ENCODE measurements at places on chromosomes 6 and 20.

- no peak for DNase-seq
These were observed 93.5 kb upstream of the TMEM30A start for GRCh38 chr6:75378101-75378500.

GRCh38 chr6:167872538-167873210 lies 46.0 kb downstream of the AFDN start:
- DNase-seq, result no peak

DNA sequence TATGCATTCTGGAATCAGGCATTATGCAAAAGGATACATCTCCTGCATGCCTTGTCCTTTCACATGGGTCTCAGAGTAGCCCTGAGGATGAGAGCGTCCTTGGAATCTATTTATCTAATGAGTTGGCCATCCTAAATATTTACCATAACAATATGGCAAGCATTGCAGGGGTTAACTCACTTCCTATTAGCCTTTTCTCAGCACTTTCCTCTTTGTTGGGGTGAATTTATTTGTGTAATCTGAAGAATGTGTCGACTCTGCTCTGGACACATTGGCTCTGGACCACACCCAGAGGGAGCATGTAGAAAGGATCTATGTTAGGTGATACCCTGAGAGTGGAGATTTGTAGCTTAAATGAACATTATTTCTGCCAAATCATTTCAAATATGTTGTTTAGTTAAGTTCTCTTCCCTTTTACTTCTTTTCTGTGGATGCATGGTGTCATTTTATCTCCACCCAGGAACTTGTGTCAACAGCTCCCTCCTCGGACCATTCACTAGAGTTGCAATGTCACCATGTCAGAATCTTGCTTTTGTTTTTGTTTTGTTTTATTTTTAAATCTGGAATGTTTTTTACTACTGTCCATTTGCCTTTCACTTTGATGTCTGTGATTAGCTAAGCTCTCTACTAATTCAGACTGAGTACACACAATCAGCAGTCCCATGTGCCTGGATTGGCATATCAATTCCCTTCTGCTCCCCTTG lies 757.0 kb upstream of the MMS22L start:
- no peak for DNase-seq

DNA sequence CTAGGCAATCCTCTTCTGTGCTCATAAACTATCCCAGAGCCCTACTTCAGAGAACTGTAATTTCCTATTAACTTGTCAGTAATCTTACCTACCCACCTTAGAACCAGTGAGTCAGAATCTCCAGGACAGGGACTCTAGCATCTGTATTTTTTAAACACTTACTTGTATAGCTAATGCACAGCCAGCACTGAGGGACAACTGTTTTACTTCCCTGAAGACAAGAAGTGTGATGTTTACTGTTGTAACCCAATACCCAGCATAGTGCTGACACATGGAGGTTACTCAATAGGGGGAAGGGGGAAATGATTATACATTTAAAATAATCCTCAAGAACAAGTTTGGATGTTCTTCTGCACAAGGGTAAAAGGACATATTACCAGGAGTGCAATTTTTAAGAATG lies 130.8 kb downstream of the BTBD9 start:
- DNase-seq, result no peak

DNA sequence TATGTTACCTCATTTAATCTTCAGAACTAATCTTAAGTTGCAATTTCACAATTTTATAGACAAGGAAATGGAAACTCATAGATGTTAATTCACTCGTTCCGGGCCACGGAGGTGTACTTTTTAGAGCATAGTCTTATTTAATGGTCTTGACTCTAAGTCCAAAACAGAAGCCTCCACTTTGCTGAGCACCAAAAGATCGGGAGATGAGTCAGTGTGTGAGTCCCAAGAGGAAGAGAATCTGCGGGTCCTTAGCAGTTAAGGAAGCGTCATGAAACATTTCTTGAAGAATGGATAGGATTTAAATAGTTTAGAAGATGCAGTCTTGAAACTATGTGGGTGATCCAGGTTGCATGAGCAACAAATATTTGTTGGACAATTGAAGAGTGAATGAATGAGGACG lies 231.8 kb upstream of the QKI start:
- no peak for DNase-seq

Data from stimulated activated CD8-positive, alpha-beta memory T cell treated with anti-CD3 and anti-CD28 coated beads, Interleukin-4, amount 100 ng/mL, for 24 hours (primary cell).